ENCODE measurements at places on chromosomes 5 and 9. TPM values are rescaled to one million over a fixed set of nuclear protein-coding genes. Genes with fewer than 3 reads are reported as not detected.

GRCh38 chr9:128540634-128541360, 11.6 kb upstream of the SPTAN1 start:
- no peak for DNase-seq

- no peak for DNase-seq
Measured at GRCh38 chr5:111495159-111495558, 17.2 kb downstream of the STARD4 start.

IFNA21 gene
- polyA plus RNA-seq, result not detected

GRCh38 chr9:6412487-6413364, at the start of gene UHRF2:
UHRF2 (plus strand) TSS chr9:6413199; CDS start chr9:6413491, 292 bp downstream.
- DNase-seq, result peak; percentile 99

DNA sequence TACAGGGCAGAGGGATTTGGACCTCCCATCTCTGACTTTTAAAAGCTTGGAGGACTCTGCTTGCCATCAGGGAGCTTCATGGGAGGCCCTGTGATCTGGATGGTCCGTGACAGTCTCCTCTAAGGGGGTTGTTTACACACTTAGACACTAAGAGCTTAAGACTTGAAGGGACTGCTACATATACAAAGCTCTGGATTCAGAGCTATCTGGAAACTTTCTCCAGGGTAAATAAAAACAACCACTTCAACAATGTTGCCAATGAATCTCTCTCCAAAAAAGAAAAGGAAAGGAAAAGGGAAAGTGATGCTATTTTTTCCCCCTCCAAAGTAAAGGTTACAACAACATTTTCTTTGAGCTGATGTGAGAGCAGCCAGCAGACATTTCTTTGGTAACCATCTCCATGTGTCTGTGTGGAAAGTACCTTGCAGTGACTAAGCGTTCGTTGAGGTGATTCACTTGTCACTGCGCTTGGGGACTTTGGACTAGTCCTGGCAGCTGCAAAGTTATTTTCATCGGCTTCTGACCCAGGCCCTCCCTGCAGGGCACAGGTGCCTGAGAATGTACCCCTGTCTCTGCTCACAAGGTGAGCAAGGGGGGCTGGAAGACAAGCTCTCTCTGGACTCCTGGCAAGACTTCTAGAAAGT, 262.1 kb upstream of the KLF4 start:
- peak; percentile 61 for DNase-seq

STC2 gene
- 5.3 TPM for polyA plus RNA-seq

ZSWIM6 gene
- polyA plus RNA-seq, result 8.8 TPM

DNA sequence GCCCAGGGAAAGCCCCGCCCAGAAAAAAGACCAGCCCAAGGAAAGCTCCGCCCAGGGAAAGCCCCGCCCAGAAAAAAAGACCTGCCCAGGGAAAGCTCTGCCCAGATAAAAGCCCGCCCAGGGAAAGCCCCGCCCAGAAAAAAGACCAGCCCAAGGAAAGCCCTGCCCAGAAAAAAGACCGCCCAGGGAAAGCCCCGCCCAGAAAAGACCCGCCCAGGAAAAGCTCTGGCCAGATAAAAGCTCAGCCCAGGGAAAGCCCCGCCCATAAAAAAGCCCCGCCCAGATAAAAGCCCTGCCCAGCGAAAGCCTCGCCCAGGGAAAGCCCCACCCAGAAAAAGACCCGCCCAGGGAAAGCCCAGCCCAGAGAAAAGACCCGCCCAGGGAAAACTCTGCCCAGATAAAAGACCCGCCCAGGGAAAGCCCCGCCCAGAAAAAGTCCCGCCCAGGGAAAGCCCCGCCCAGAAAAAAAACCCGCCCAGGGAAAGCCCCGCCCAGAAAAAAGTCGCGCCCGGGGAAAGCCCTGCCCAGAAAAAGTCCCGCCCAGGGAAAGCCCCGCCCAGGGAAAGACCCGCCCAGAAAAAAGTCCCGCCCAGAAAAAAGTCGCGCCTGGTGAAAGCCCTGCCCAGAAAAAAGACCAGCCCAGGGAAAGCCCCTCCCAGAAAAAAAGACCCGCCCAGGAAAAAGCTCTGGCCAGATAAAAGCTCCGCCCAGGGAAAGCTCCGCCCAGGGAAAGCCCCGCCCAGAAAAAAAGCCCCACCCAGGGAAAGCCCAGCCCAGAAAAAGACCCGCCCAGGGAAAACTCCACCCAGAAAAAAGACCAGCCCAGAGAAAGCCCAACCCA, 11.9 kb downstream of the GRIN1 start:
- DNase-seq, result no peak

DNA sequence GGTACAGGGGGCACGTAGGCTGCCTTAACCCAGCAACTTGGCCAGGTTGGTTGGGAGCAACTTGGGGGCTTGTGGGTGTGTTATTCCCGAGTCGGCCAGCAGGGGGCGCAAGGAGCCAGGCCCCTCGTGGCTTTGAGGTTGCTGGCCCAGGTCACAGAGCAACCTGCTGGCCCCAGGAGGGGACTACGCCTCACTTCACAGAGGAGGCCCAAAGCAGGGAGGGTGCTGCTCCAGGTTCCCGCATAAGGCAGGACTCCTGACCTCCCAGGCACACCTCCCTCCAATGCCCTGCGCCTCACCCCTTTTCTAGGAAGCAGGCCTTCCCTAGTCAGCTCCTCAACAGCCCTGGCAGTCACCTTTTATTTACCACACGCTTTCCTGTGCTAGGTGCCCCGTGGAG, 18.1 kb downstream of the KYAT1 start:
- peak; percentile 51 for DNase-seq

All from hindlimb muscle (tissue), 1 donor.